DND-41 (cell line): ENCODE measurements at places on chromosomes 5 and 9.

DNA sequence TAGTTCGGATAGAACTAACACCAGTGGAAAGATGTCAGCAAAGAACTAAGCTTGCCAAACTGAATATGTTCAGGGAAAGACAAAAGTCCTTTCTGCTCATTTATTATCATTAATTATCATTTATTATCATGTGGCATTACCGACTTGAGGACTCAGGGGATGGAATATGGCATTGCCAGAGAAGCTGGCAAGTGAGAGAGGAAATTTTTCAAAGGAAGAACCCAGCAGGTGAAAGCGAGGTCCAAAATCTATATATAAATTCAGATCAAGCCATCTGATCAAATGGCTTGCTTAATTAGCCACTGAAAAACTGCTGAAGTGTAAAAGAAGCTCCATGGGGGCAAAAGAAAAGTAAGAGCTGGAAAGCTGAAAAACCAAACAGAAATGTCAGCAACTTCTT lies 1049.6 kb upstream of the SEMA6A start:
- no peaks in the 10 kb centered on the region for H3K4me1 ChIP-seq
- no peak overlapping the region for H3K4me3 ChIP-seq
- H3K27me3 ChIP-seq, result no peaks in the 10 kb centered on the region
- H3K36me3 ChIP-seq, result no peaks in the 10 kb centered on the region

GRCh38 chr9:112535811-112536210 lies 49.2 kb downstream of the KIAA1958 start:
- H3K27ac ChIP-seq, result no peak overlapping the region
- H3K27me3 ChIP-seq, result no peaks in the 10 kb centered on the region
- H3K4me3 ChIP-seq, result no peak overlapping the region

DNA sequence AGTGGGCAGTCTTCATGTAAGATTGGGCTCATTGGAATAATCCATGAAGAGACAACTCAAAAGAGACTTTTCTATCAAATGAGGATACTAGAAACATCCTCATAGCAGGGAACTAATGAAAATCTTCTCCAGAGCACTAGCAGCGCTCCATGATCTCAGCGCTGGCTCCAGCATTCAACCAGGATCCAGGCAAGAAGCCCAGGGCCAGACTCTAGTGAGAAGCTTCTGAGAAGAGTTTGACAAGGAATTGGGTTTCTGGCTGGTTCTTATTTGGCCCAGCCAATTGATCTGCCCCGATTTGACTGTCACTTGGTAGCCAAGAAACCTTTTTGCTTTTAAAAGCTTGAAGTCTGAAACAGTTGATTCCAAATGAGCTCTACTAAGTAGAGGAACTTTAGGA lies 60.1 kb downstream of the AOPEP start:
- no peak overlapping the region for H3K4me3 ChIP-seq
- H3K4me1 ChIP-seq, result no peaks in the 10 kb centered on the region
- no peak overlapping the region for H3K27ac ChIP-seq
- no peak for DNase-seq
- H3K36me3 ChIP-seq, result no peaks in the 10 kb centered on the region

DNA sequence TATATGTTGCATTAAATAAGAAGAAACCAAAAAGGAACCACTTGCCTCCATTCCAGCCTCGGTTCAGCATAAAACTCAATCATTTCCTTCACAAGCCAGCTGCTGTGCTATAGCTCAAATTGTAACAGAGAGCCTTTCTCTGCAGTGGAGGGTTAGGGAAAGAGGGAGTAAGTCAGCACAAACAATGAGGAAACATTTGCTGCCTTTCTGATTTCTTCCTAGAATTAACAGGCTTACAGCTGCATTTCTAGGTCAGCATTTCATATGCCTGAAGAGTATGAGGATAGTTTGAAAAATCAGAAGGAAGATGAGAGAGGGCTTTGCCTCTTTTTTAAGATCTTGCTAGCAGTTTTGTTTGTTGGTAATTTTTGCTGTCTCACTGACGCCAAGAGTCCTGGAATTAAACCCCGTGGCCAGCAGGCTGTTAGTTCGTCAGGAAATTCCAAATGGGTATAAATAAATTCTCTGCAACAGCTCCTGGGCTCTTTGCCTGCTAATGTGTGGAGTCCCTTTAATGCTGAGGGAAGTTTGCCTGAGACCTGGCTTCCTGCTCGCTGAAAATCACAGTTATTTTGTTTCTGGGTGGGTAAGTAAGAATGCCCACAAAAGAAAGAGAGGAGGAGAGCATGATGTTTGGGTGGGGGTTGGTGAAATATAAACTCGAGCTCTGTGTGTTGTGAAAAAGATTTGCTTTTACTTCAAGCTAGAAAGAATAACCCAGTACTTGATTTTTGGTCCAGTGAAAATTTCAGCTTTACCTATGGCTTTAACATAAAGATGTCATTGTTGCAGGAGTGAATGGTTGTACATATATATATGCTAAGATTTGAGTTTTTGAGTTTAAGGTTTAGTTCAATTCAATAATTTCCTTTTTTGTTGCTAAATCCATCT lies 148.1 kb upstream of the DMRT1 start:
- H3K27ac ChIP-seq, result peak overlapping the region; percentile 72
- H3K4me3 ChIP-seq, result no peak overlapping the region
- H3K4me1 ChIP-seq, result peaks cover 27% of the 10 kb centered on the region
- no peak for DNase-seq
- no peaks in the 10 kb centered on the region for H3K27me3 ChIP-seq

GRCh38 chr9:92438900-92439526 lies 14.7 kb upstream of the OMD start:
- H3K36me3 ChIP-seq, result no peaks in the 10 kb centered on the region
- no peaks in the 10 kb centered on the region for H3K27me3 ChIP-seq
- H3K4me3 ChIP-seq, result no peak overlapping the region
- DNase-seq, result no peak

GRCh38 chr9:69471433-69471832 lies 146.4 kb downstream of the ENTREP1 start:
- no peaks in the 10 kb centered on the region for H3K27me3 ChIP-seq
- H3K36me3 ChIP-seq, result no peaks in the 10 kb centered on the region
- no peak for DNase-seq
- H3K4me3 ChIP-seq, result no peak overlapping the region

- no peak overlapping the region for H3K4me3 ChIP-seq
- peaks cover 80% of the 10 kb centered on the region for H3K36me3 ChIP-seq
- no peak overlapping the region for H3K27ac ChIP-seq
- no peak for DNase-seq
Observed at GRCh38 chr9:19119246-19119645, 8.0 kb downstream of the PLIN2 start.

DNA sequence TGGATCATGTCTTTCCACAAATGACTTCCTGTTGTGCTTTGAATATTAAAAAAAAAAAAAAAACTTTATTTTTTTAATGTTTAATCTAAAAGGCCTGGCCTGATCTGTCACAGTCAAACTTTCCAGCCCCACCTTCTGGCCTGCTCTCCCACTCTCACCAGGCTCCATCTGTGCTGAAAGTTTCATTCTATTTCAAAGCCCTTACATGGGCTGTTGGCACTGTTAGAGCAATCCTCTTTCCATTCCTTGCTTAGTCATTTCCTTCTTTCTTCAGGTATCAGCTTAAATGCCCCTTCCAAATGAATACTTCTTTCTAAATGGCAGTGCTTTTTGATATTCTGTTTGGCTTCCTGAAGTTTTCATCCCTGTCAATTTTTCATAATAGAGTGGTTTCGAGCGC lies 1104.8 kb upstream of the C9orf72 start:
- no peak overlapping the region for H3K4me3 ChIP-seq
- no peaks in the 10 kb centered on the region for H3K4me1 ChIP-seq
- no peak overlapping the region for H3K27ac ChIP-seq
- no peaks in the 10 kb centered on the region for H3K36me3 ChIP-seq
- H3K27me3 ChIP-seq, result no peaks in the 10 kb centered on the region
- DNase-seq, result no peak

- H3K4me1 ChIP-seq, result peaks cover 59% of the 10 kb centered on the region
- H3K27ac ChIP-seq, result peak overlapping the region; percentile 96
- peaks cover 78% of the 10 kb centered on the region for H3K36me3 ChIP-seq
- H3K4me3 ChIP-seq, result no peak overlapping the region
- H3K27me3 ChIP-seq, result no peaks in the 10 kb centered on the region
- no peak for DNase-seq
Observed at GRCh38 chr5:132486318-132487094, 4.1 kb downstream of the IRF1 start.

GRCh38 chr5:74801941-74802340 lies 34.9 kb downstream of the NSA2 start:
- H3K27me3 ChIP-seq, result no peaks in the 10 kb centered on the region
- no peak overlapping the region for H3K27ac ChIP-seq
- DNase-seq, result no peak
- no peaks in the 10 kb centered on the region for H3K4me1 ChIP-seq

GRCh38 chr9:83649080-83649479 lies 26.1 kb downstream of the IDNK start:
- DNase-seq, result peak; percentile 61
- no peak overlapping the region for H3K4me3 ChIP-seq
- H3K36me3 ChIP-seq, result peaks cover 45% of the 10 kb centered on the region
- no peaks in the 10 kb centered on the region for H3K27me3 ChIP-seq

- no peaks in the 10 kb centered on the region for H3K4me1 ChIP-seq
- no peaks in the 10 kb centered on the region for H3K27me3 ChIP-seq
- H3K36me3 ChIP-seq, result peaks cover 39% of the 10 kb centered on the region; the same call in 1 of the 2 replicates
- no peak overlapping the region for H3K27ac ChIP-seq
Observed at GRCh38 chr5:169862391-169862811, 117.9 kb downstream of the INSYN2B start.

DNA sequence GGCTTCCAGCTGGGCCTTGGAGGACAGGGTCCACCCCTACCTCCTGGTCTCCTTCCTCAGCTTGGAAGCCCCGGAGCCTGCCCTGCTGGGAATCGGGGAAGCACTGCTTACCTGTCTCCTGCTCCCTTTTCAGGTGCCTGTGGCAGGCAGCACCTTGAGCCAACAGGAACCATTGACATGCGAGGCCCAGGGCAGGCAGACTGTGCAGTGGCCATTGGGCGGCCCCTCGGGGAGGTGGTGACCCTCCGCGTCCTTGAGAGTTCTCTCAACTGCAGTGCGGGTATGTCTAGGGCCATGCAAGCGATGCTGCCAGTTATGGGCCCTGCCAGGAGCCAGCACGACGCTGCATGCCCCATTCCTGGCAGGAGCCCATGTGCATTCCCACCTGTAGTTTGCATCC lies 3.8 kb upstream of the CACFD1 start:
- H3K4me3 ChIP-seq, result no peak overlapping the region
- no peak for DNase-seq
- peaks cover 21% of the 10 kb centered on the region for H3K4me1 ChIP-seq
- H3K27ac ChIP-seq, result no peak overlapping the region
- H3K36me3 ChIP-seq, result no peaks in the 10 kb centered on the region

- H3K36me3 ChIP-seq, result no peaks in the 10 kb centered on the region
- no peak overlapping the region for H3K27ac ChIP-seq
Observed at GRCh38 chr5:72191404-72191803, 84.1 kb downstream of the MAP1B start.

GRCh38 chr9:77807846-77808750 lies 160.0 kb upstream of the GNA14 start:
- no peak overlapping the region for H3K4me3 ChIP-seq
- DNase-seq, result peak; percentile 9
- H3K4me1 ChIP-seq, result peaks cover 28% of the 10 kb centered on the region

DNA sequence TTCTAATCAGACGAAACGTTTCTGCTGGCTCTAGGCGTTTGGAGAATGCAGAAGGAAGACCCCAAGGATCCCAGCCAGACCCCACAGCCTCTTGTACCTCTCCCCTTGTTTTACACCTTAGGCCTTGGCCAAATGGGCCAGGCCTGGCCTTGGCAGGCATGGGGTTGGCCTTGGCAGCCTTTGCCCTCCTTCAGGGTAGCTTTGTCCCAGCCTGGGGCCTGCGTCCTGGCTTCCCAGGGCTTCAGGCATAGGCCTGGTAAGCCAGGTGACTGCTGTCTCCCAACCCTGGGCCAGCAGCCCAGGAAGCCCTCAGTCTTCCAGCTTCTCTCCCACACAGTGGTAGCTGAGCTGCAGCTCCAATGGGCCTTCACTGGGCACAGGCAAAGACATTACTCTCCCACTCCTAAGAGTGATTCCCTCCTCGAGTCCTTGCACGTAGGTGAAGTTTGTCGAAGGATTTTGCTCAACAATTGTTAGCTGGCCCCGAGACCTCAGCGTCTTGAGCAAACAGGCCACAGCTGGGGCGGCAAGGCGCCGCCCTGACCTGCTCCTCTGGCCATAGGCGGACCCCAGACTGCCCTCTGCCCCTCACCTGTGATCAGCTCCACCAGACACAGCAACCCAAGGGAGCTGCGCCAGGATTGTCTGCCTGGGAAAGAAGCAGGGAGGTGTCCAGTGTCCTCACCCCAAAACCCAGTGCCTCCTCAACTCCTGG lies 1.1 kb upstream of the PITX1 start:
- peaks cover 8% of the 10 kb centered on the region for H3K36me3 ChIP-seq
- DNase-seq, result no peak
- no peak overlapping the region for H3K4me3 ChIP-seq
- no peaks in the 10 kb centered on the region for H3K27me3 ChIP-seq

- peaks cover 11% of the 10 kb centered on the region for H3K4me1 ChIP-seq
- H3K27me3 ChIP-seq, result no peaks in the 10 kb centered on the region
- no peak overlapping the region for H3K4me3 ChIP-seq
- no peak overlapping the region for H3K27ac ChIP-seq
- H3K36me3 ChIP-seq, result no peaks in the 10 kb centered on the region
Observed at GRCh38 chr5:108753331-108753730, 5.6 kb downstream of the FER start.

- H3K27ac ChIP-seq, result no peak overlapping the region
- no peak overlapping the region for H3K4me3 ChIP-seq
- no peaks in the 10 kb centered on the region for H3K27me3 ChIP-seq
- no peak for DNase-seq
Observed at GRCh38 chr9:34163434-34163833, 15.4 kb upstream of the UBAP1 start.

GRCh38 chr5:96242571-96242970 lies 190.5 kb downstream of the PCSK1 start:
- H3K36me3 ChIP-seq, result no peaks in the 10 kb centered on the region
- no peaks in the 10 kb centered on the region for H3K27me3 ChIP-seq
- H3K4me1 ChIP-seq, result no peaks in the 10 kb centered on the region
- DNase-seq, result no peak
- H3K27ac ChIP-seq, result no peak overlapping the region

DNA sequence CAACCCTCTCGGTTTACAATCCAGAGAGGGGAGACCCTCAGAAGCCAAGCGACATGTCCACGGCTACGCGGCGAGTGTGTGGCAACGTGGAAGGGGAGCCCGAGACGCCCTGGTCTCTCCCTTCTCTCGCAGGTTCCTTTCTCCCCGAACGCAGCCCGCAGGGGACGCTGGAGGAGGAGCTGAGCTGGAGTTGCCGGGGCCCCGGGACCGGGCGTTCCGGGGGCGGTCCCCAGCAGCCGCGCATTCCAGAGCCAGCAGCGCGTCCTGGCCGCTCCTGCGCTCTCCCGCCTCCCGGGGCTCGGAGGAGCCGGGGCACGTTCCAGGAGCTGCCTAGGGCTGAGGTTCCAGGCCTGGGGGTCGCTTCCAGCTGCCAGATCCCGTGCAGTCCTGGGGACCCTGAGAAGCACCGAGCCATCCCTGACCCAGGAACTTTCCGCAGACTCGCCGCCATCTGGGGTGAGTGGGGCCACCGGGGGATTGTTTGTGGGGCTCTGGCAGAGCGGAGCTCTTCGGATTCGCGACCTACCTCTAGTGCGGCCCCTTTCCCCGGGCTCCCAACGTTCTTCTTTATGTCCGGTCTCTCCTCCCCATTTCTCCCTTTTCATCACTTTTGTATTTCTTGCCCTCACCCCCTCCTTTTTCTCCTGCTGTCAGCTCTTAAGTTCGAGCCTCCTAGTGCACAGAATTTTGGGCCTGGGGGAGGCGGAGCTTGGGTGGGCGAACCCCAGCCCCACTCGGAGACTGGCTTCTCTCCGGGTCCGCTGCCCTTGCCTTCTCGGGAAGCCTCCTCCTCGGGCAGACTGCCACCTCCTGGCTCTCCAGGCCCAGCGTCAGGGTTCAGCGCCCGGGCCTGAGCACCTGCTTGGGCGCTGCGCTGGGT lies at the start of gene SMIM3:
Gene SMIM3, plus strand, starts transcription at position 241 of the 880 bp plus-strand sequence. CDS start 16,684 bp downstream, outside the sequence.
- H3K27ac ChIP-seq, result peak within 1 kb of the TSS; percentile 74
- peaks cover 10% of the 10 kb centered on the region; the same call in 1 of the 2 replicates for H3K36me3 ChIP-seq
- H3K4me1 ChIP-seq, result peaks cover 60% of the 10 kb centered on the region
- H3K27me3 ChIP-seq, result no peaks in the 10 kb centered on the region
